Fibroblast of mammary gland (primary cell): ENCODE measurements at places on chromosomes 6 and 20.

GRCh38 chr20:36728986-36729385 lies 16.9 kb downstream of the NDRG3 start:
- no peak for DNase-seq

DNA sequence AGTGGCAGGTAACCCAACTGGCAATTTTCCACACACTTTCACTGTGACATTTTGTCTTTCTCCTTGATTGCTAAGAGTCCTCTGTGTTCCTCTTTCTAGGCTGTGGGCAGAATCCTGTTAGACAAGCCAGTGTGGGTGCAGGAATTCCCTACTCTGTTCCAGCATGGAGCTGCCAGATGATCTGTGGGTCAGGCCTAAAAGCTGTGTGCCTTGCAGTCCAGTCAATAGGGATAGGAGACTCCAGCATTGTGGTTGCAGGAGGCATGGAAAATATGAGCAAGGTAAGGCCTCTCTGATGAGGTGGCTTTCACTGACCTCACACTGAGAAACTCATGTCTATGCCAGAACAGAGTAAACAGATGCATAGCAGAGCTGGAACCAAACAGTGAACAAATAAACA lies 5.1 kb downstream of the ACAT2 start:
- no peak for DNase-seq

DNA sequence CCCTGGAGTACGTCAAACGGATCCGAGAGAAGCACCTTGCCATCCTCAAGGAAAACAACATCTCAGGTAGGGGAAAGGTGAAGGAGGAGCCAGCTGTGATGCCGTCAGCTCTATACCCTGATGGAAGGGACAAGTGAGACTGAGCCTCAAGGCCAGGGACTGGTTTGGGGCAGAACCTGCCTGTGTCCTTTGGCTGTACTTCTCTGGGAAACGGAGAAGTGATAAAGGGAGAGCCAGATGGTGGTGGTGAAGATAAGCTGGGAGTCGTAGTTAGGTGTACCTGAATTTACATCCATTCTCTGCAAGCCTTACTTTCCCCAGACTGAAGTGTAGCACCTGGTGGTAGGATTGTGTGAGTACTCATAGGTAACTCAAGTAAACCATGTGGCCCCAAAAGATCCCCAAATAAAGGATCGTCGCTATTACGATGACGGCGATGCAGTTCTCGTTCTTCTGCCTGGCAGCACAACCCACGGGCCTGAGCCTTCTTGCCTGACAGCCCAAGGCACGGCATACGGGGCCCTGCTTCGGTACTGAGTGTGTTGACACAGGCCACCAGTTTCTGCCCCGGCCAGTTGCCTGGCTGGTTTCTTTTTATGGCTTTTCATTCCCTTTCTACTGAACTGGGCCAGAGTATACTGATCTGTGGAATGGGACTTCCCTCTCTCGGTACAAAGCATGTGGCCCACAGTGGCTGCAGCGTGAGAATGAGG lies 10.6 kb downstream of the PCIF1 start:
- no peak for DNase-seq

DNA sequence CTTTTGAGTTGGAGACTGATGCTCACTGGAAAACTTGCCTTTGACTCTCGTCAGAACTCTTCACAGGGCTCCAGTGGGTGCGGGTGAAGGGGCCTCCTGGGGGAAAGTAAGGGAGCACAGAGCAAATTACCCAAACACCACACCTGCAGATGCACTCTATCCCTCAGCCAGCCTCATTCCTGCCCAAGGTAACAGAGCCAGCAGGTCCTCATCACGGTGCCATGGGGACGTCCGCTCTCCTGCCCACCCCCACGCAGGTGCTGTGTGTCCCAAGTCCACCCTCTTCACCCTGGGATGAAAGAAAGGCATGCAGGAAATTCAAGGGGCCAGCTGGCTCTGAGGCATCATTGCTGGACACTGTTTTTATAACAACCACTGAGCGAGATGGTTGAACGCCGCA lies 269.0 kb downstream of the SMOC2 start:
- no peak for DNase-seq

GRCh38 chr6:14095437-14095836 lies 22.1 kb upstream of the CD83 start:
- DNase-seq = no peak

GRCh38 chr6:157726892-157727628 lies 96.0 kb upstream of the SNX9 start:
- DNase-seq = peak; percentile 38

DNA sequence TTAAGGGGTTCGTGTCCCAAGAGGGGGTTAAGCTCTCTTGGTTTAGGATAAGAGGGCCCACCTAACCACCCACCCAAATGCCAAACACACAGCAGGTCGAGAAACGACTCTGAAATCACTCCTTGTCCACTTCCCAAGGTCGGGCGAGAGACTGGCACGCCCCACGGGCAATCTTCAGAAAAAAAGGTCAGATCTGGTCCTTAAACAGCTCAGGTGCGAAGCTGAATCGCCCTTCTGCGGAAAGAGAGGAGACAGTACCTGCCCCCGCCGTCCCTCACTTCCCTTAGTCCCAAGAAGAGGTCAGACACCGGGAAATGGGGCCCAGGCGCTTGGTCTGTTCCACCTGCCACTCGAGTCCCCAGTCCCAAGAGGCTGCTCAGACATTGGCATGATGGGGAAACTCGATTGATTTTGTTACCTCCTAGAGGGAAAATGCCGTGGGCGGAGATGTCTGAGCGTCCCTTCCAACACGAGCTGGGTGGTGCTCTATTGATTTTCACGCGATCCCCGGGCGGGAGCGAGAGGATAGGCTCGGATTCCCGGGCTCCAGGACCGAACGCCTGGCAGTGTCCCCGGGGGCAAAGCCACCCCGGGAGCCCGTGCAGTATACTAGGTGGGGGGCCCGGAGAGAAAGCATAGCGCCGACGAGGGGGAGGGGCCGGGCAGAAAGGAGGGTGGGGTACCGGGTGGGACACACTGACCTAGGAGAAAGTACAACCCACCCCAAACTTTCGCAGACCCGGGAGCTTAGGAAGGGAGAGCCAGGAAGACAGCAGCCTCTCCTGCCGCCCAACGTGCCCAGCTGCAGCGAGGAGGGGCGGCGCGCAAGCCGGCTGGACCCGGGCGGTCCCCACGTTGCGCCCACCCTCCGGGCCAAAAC lies 1.1 kb upstream of the SAMD5 start:
- DNase-seq = no peak
